ENCODE measurements at places on chromosomes 3 and 15. TPM values are rescaled to one million over a fixed set of nuclear protein-coding genes. Genes with fewer than 3 reads are reported as not detected.

The ANKRD34C gene
- total RNA-seq = not detected

The CLASP2 gene
- 69.5 TPM for total RNA-seq

The CYP1A2 gene
- not detected for total RNA-seq

The RBP2 gene
- not detected for total RNA-seq

The FAM240A gene
- not detected for total RNA-seq

The SHF gene
- total RNA-seq = 0.34 TPM

The CLEC3B gene
- total RNA-seq = not detected

The TMC3 gene
- not detected for total RNA-seq

The BBX gene
- 68.7 TPM for total RNA-seq

The ADGRG7 gene
- not detected for total RNA-seq

The RFT1 gene
- 25.1 TPM for total RNA-seq

The SUMF1 gene
- 42.4 TPM for total RNA-seq

The NANOGP8 gene
- total RNA-seq = not detected

The GADL1 gene
- not detected for total RNA-seq

The MGLL gene
- 35.9 TPM for total RNA-seq

The GRIP2 gene
- 0.07 TPM for total RNA-seq
